ENCODE measurements at places on chromosomes 4 and X.
A peak's percentile ranks its signal among the peaks of the same experiment; 100 is the strongest.

DNA sequence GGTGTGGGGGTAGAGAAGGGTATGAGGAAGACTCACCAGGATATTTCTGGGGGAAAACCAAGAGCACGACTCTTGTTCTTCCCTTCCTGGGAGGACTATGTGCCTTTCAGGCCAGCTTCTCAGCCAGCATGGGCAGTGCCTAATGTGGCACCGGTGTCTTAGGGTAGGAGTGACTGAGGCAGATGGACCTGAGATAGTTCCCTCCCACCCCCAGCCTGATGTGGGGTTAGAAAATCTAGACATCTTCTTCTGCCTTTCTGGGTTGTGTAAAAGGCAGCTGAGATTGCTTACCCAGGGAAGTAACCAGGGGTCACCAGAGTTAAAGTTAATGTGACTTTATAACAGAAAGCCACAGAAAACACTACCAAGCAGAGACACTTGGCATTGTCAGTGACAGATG, 127.3 kb downstream of the TMA16 start:
- DNase-seq, result no peak

DNA sequence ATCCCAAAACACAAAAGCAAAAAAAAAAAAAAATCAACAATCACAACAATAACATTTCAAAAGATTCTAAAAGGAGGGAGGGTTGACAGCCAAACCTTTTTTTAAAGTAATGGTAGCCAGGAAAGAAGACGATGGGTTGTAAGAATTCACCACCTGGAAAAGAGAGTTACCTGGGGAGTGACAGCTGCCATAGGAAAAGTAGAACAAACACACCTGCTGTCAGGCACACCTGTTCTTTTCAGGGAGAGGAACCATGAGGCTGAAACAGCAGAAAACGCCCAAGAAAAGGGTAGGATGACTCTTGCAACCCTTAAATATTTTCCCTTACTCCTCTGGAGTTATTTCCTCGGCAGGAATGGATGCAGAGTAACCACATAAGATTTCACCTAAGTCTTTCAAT, 388.4 kb upstream of the TEX13C start:
- no peak for DNase-seq

- DNase-seq, result no peak
Measured at GRCh38 chrX:129755779-129756650, 17.2 kb downstream of the XPNPEP2 start.

- DNase-seq, result no peak
Measured at GRCh38 chr4:66300336-66300934, 630.1 kb upstream of the EPHA5 start.

DNA sequence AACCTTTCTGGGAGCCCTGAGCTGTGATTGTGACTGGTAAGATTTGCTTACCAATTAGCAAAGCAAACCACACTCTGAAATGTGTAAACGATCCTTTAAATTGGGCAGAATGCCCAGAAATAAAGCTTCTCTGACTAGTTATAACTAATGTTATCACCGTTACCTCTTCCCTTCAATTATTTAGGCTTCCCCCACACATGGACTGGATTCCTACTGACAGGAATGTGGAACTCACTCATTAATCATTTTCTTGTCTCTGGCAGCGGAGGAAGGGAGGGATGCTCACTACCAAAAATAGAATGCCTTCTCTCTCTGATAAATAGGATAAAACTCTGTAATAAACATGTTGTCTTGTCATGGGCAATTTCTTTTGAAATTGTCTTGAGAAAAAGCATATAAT, 25.3 kb upstream of the NWD2 start:
- no peak for DNase-seq

DNA sequence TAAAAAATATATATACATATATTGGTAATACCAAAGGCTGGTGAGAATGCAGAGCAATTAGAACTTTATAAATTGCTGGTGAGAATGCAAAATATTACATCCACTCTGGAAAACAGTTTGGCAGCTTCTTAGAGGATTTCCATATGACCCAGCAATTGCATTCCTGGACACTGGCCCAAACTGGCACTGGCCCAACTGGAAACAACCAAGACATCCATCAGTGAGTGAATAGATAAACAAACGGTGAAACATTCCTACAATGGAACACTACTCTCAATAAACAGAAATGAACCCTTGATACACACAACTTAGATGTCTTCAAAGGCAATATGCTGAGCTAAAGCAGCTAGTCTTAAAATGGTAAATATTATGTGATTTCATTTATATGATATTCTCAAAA, 524.2 kb downstream of the IQCM start:
- DNase-seq, result no peak

DNA sequence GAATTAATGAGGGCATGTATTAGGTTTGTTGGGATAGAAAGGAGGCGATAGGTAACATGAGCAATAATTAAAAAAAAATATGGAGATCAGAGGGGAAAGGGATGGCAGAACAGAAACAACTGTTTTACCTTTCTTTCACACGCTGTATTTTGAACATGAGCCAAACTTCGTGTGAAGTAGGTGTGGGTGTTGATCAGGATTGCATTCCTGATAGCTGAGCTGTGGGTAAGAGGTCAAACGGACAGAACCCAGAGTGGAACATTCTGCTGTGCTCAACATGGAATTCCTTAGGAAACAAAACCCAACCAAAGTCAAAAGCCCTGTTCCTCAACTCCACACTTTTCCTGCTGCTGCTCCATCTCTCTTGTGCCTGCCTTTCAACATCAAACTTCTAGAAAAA, 162.5 kb upstream of the CASK start:
- DNase-seq, result no peak

- DNase-seq, result no peak
Measured at GRCh38 chr4:123488916-123489315, 92.3 kb downstream of the SPRY1 start.

GRCh38 chr4:153433754-153434105, 32.4 kb upstream of the TMEM131L start:
- no peak for DNase-seq

GRCh38 chr4:112947616-112948015, 101.8 kb upstream of the ANK2 start:
- DNase-seq, result no peak

GRCh38 chr4:8215001-8215427, 15.9 kb downstream of the SH3TC1 start:
- no peak for DNase-seq

- no peak for DNase-seq
Measured at GRCh38 chrX:19728915-19729314, 158.5 kb downstream of the SH3KBP1 start.

- no peak for DNase-seq
Measured at GRCh38 chr4:128653527-128654444, 155.7 kb upstream of the JADE1 start.

DNA sequence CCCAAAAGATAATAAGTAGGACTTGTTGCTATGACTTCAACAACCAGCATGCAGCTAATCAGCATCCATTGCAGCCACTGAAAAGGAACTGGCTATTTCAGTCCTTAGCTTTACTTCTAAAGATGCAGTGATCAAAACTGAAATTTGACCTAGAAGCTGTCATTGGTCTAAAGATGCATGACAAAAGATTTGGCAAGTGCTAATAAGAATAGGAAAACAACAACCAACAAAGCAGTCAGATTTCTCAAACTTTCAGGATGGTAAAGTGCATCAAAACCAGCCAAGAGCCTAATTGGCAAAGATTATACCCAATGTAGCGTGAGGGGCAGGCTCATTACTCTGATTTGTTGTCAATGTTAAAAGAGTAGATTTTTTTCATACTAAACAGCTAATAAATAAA, 77.1 kb upstream of the WDR17 start:
- DNase-seq, result no peak

GRCh38 chr4:145482209-145483037, 770 bp downstream of the SMAD1 start:
- DNase-seq, result peak; percentile 62

GRCh38 chr4:92339676-92340075, 35.9 kb downstream of the GRID2 start:
- DNase-seq, result no peak

DNA sequence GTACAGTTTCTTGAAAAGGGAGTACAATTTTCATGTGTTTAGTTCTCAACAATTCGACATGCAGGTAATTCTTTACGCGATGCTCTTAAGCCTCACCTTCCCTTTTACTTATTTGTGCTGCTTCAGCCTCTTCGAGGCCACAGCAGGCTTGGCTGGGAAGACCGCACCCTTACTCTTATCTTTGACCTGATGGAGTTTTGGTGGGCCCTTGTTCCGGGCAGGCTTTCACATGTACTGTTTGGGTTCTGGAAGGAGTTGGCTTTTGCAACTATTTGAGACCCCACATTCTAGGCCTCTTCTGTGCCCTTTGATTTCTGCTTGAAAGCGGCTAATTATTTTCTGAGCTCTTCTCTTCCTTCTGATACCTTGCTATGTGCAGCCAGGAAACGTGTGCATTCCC, 60.2 kb downstream of the FAM193A start:
- DNase-seq, result no peak

DNA sequence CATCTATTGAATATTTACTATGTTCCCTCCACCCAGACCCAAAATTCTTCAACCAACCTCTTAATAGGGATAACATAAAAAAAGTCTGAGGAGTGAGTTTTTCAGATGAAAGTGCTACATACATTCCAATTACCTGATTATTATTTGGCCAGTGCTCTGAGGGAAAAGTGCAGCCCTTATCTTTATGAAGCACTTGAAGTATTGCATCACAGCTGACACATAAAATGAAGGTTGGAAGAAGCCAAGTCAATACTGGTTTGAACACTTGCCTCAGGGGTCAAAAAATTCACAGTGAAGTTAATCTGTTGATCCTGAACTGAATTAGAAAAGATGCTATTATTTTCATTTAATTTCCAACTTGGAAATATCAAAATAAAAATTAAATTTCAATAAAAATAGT, 498.9 kb downstream of the INPP4B start:
- DNase-seq, result no peak

DNA sequence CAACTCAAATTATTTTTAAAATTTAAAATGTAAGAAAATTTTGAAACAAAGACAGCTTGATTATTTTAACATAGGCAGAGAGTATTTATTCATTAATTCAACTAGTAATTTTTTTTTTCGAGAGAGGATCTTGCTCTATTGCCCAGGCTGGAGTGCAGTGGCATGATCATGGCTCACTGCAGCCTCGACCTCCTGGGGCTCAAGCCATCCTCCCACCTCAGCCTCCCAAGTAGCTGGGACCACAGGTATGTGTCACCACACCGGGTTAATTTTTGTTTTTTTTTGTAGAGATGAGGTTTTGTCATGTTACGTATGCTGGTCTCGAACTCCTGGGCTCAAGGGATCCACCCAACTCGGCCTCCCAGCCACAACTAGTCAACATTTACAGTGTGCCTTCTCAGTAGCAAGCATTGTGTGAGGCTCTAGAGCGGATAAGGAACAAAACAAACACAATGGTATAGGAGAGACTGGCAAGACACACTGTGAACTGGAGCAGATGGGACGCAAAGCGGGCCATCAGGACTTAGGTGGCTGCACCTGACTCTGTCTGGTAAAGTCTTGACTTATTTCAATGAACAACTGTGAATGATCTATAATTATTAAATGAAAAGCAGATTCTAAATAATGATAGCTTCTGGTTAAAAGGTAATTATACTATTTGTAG, 21.6 kb downstream of the SETD7 start:
- DNase-seq, result no peak

DNA sequence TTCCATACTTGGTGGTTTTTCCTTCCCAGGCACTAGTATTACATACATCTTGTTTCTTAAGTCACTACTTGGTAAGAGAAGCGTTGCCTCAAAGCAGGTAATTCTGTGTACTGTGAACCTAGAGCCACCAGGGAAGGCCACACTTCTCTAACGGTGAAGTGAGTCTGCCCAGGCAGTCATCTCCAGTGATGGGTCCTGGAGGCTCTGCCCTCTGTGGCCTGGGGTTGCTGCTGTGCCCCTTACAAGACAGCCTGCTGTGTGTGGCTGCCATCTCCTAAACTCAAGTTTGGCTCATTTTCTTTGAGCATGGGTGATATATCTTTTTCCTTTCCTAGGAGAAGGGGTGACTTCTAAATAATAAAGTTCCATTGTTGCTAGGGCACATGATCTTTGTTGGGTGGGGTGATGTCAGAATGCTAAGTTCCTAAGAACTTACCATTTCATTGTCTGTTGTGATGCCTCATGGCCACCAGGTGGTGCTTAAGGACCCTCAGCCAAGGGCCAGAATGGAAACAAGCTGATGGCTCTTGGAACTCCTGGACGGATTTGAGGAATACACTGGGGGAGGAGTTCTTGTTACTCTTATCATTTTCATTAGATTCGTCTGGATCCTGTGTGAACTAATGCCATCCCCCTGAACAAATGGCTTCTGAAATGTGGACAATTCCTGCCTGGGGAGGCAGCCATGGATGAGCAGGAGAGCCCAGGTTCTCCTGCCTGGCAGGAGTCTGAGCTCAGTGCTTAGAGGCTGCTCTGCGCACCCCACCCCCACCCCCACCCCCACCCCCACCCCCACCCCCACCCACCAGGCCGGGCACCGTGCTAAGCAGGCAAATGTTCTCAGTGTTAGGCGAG, 41.1 kb upstream of the WDR1 start:
- peak; percentile 23 for DNase-seq

DNA sequence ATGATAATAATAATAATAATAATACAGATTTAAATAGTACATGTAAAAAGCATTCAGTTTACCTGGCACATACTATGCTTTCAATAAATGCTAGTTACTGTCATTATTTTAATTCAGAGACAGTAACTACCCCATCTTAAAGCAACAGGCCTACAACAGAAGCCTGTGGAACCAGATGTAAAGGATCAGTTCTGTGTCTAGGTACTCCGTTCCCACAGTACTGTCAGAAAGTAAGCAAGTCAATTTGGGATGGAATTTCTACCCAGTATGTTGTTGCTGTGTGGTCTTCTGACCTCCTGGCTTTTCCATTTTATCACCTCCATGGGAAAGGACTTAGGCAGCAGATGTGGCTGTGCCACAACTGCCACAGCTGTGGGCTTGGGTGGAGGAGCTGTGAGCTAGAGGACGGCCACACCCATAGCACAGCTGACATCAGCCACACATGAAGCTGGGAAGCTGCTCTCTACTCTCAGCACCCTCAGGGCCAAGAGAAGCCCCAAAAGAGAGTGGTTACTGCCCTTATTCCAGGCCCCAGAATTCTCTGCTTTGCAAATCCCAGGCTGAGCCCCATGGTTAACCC, 102.8 kb downstream of the CBR4 start:
- no peak for DNase-seq

GRCh38 chrX:69000877-69001276, 164.4 kb downstream of the PJA1 start:
- DNase-seq, result no peak

DNA sequence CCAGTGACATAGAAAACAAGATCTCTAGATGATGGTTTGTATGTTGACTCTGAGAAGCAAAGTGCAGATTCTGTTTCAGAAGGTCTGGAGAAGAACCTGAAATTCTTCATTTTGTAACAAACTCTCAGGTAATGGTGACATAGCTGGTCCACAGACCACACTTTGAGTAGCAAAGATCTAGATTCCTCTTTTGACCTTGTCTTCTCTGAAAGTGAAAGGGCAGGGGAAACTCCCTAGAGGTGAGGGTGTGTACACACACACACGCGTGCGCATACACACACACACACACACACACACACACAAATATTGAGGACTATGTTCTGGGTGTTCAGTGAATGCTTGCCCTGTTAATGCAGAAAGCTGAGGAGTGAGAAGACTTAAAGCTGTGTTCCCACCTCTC, 110.1 kb downstream of the NHSL2 start:
- no peak for DNase-seq

Data from stimulated activated CD4-positive, alpha-beta T cell treated with anti-CD3 and anti-CD28 coated beads, Interleukin-15, amount 100 ng/mL, for 48 hours (primary cell).